Glomerular endothelial cell (primary cell): ENCODE measurements at places on chromosomes 7 and 10. TPM values are rescaled to one million over a fixed set of nuclear protein-coding genes. Genes with fewer than 3 reads are reported as not detected.

- DNase-seq: no peak
Measured at GRCh38 chr10:47260505-47261111, 39.4 kb upstream of the GDF10 start.

GRCh38 chr10:76868098-76868977 is 769.3 kb downstream of the KCNMA1 start:
- no peak for DNase-seq

- no peak for DNase-seq
Measured at GRCh38 chr7:152866125-152866524, 106.6 kb downstream of the ACTR3B start.

GRCh38 chr10:91684841-91685240 is 52.0 kb upstream of the PPP1R3C start:
- no peak for DNase-seq

GRCh38 chr7:148211740-148212151 is 378.8 kb upstream of the C7orf33 start:
- DNase-seq: no peak

GRCh38 chr7:81776161-81776560 is 6.3 kb upstream of the HGF start:
- DNase-seq: no peak

DNA sequence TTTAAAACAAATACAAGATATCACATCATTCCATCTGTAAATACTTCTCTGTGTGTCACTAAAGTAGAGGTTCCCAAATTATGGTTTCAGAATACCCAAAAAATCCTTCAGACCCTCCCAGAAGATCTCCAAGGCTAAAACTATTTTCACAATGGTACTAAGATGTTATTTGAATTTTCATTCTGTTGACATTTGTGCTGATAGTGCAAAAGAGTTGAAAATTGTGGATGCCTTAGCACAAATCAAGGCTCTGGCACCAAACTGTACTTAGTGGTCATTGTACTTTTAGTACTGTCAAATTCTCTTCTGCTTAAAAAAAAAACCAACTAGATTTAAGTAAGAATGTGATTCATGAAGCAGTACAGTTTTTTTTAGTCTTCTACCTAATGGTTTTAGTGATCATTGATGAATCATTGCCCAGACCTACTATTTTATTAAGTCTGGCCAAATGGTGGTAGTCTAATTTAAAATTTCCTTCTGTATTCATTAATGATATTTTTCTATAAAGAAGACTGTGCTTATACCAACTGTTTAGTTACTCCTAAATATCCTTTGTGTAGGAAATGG is 50.5 kb downstream of the TPST1 start:
- DNase-seq: no peak

- DNase-seq: no peak
Measured at GRCh38 chr7:136339464-136339863, 362.3 kb upstream of the MTPN start.

DNA sequence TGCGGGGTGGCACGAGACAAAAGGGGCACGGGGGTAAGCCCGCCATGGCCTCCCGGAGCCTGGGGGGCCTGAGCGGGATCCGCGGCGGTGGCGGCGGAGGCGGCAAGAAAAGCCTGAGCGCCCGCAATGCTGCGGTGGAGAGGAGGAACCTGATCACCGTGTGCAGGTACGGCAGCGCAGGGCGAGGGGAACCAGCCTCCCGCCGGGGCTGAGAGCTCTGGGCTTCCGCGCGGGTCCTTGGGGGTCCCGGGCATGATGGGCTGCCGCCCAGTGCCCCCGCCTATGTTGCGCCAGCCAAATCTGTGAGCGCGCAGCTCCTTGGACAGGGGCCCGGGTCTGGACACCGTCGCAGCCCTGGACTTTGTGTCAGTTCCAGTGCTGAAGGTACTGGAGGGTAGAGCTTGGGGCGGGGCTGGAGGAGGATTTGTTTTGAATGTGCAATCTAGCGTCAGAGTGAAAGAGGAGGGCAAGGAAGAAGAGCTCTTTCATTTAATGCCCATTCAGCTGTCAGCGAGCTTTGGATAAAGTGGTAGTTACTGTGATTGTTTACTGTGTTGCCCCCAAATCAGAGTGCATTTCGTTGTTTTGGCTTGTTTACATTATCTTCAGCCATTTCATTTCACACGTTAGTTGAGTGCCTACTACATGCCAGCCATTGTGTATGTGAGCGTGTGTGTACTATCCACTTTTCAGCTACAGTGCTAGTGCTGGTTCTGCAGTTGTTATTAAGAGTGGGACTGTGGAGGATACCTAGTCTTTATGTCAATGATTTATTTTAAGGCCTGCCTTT is 777 bp downstream of the RUNDC3B start:
- no peak for DNase-seq

- DNase-seq: no peak
Measured at GRCh38 chr7:92987538-92987937, 130.2 kb downstream of the SAMD9 start.

DNA sequence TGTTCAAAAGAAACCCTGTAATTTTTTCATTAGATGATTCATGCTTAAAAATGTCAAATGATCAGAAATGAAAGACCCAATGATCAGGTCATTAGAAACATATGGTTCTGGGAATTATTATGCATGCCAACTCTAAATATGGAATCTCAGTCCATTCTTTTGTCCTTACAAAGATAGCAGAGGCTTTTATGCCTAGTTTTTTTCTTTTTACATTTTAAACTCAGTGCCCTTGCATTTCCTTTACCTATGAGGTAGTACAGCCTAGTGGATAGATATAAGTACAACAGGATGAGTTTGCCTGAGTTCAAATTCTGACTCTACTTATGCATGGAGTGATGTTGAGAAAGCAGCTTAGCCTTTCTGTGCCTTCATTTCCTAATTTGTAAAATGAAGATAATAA is 392.9 kb downstream of the SUGCT start:
- DNase-seq: no peak

DNA sequence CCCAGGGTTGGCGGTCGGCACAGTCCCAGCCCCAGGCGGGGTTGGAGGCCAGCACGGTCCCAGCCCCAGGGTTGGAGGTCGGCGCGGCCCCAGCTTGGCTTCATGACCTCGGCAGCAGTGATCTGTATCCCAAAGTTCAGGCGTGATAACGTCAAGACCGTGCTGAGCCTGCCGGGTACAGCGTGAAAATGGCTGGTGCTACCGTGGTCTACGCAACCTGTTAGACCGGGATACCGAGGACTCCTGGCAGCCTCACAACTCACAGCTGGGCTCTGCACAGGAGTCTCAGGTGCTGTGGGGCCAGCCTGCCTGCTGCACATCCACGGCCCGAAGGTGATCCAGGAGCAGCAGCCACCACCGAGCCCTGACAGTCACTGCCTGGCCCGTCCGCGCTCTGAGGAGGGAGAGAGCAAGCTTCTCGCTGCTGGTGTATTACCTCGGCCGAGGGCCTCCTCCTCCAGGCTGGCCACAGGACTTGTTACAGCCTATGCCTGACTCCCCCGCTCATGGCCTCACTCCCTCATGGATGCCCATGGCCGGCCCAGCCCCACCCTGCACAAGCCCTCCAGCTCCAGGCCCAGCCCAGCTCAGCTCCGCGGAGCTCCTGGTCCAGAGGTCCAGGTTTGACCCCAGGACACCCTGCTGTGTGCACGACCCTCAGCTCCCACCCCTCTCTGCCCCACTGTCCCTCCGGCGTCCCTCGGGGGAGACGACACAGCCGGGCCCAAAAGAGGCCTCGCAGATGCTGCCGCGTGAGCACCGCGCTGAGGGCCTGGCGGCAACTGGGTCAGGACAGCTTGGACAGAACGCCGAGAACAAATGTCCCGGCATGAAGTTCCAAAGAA is 156.0 kb downstream of the ELFN1 start:
- DNase-seq: no peak

DNA sequence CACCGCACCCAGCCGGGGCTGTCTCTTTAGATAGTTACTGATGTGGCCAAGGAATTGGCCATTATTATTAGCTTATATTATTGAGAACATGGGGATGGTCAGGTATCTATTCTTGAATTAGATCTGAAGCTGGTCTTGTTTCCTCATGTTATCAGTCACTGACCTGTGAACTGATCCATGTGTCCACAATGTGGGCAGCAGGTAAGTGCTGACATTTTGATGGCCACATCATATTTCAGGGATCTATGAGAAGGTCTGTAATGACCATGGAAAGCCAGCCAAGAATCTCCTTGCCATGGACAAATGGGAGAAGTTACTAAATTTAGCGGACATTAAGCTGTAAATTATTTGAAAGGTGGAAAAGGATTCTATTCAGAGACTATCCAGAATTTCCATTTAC is 61.4 kb downstream of the GBF1 start:
- no peak for DNase-seq

DNA sequence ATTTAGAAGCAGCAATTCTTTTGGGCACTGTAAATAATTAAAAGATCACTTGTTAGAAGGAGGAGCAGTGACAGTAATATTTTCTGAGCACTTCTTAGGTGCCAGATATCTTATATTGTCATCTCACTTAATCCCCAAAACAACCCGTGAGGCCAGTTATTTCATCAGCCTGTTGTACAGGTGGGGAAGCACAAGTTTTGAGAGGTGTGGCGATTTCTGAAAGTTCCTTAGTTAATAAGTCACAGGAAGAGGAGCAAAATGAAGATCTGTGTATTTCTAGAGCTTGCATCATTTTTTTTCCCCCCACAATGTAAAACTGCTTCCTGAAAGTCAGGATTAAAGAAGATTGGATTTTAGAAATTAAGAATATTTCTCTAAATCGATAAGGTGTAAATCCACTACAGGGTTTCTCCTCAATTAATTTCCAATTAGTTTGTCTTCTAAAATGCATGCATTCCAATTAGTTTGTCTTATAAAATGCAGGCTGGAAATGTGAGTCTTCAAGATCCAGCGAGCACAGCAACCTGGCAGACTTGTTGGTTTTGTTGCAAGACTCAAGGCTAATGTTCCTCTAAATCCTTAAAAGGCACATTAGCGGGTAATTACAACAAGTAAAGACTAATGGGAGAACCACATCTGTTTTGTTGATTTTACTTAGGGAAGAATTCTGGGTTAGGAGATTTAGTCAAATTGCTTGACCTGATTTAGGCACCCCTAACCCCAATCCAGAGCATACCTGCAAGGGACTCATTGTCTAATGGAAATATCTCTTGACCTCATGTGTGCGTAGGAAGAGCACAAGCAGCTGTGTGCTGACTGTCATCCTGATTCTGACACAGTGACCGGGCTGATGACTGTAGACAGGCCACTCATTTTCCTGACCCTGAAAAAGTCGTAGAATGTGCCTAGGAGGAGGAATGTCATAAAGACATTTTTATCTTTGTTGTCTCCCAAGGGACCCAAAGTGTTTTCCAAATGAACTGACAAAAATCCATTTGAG is 272.0 kb downstream of the BAMBI start:
- no peak for DNase-seq

- DNase-seq: no peak
Measured at GRCh38 chr7:2654059-2654458, 22.3 kb downstream of the TTYH3 start.

- DNase-seq: no peak
Measured at GRCh38 chr7:47610506-47611044, 28.7 kb upstream of the TNS3 start.

DNA sequence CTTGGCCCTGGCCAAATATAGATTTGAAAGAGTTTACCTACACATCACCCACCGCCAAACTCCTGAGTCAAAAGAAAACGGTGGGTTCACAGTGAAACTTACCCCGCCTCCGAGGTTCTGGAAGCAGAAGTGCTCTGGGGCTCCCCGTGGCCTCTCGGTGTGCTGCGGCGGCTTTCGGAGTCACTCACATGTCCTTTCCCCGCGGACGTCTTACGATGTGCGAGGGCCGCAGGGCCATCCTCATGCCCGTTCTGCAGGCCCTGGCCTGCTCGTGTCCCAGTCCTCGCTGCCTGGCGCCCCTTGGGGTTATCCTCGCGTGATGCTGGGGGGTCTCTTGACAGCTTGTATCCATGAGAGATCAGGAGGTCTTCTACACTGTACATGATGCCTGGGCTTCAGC is 12.0 kb downstream of the JCAD start:
- DNase-seq: no peak

The DGKB gene
- total RNA-seq: 0.29 TPM in 1 of 2 replicates, not detected in the other

The FAM13C gene
- total RNA-seq: 1.7 and 6.5 TPM in 2 replicates

The XPNPEP1 gene
- total RNA-seq: 96.7 and 115 TPM in 2 replicates

The GSTO2 gene
- 0.97 and 2.0 TPM in 2 replicates for total RNA-seq

The ZKSCAN1 gene
- total RNA-seq: 32.9 and 35.5 TPM in 2 replicates

The PLCE1 gene
- total RNA-seq: 0.19 and 0.29 TPM in 2 replicates

The SLC26A5 gene
- not detected in 2 replicates for total RNA-seq

The FGL2 gene
- total RNA-seq: not detected in 2 replicates

The NXPH1 gene
- total RNA-seq: not detected in 2 replicates

The PPP1R17 gene
- not detected in 2 replicates for total RNA-seq
